ENCODE measurements at places on chromosomes 6 and 20. TPM values are rescaled to one million over a fixed set of nuclear protein-coding genes. Genes with fewer than 3 reads are reported as not detected.

- no peak for DNase-seq
These were observed 56.8 kb downstream of the NCOA3 start for GRCh38 chr20:47558295-47559066.

DNA sequence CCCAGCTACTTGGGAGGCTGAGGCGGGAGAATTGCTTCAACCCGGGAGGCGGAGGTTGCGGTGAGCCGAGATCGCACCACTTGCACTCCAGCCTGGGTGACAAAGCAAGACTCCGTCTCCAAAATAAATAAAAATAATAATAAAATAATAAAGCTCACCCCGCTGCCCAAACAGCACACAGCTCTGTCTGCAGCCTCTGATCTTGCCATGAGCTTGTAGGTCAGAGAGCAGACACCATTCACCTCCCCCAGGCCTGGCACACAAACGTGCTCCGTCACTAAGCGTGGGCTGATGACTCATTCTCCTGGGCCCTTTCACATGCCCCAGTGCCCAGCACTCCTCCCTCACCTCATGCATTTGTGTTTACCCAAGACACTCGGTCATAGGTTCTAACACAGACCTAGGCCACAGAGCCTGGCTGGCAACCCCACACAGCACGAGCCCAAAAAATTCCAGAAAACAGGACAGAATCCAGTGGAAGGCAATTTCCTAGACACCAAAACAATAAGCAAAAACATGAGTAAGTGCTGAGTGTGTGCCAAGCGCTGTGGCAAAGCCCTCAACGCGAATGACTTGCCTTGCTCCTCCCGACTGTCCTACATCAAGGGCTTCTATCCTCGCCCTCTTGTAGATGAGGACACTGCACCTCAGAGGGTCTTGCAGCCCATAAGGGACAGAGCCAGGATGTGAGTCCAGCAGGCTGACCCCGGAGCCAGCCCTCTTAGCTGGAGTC lies 18.0 kb downstream of the ATP9A start:
- DNase-seq: no peak

DNA sequence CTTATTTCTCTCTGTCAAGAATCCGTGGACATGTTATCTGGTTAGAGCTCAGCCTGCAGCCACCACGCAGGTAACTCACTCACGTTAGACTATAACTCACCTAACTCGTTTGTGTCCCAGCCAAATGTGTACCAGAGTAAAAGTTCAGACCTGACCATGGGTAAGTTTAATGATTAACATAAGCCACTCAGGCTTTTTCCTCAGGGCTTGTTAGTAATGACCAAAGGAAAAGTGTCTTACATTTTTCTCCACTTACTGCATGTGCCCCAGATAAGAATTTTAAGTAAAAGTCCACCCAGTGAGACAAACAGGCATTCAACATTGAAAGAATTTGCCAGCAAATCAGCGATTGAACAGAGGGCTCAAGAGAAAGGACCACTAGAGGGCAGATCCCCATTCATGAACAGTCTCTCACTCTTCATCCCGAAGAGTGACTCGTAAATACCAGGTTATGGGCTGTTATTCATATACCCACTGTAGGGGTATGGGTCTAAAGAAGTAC lies at the start of gene PKHD1:
PKHD1 (minus strand) TSS at position 116 of the 502 bp plus-strand sequence. CDS start 2,680 bp downstream, outside the sequence.
- DNase-seq: peak; percentile 17

DNA sequence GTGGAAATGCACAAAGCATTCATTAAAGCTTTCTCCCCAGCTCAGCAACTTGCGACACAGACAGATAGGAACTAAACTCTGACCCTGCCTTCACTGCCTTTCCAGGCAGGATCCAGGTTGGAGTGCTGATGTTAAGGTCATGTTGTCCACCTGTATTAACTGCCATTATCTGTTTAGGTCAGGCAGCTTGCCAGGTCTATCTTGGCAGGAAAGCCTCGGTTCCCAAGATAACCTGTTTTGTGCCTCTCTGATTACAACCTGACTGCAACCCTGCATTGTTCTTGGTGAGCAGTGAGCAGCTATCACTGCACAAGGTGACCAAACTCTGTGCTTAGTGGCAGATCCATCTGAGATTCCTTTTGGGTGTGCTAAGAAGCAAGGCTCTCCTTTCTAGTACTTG lies 23.2 kb upstream of the ELOVL2 start:
- no peak for DNase-seq

LTA gene
- polyA plus RNA-seq: not detected

- DNase-seq: no peak
These were observed 15.7 kb downstream of the AHI1 start for GRCh38 chr6:135481783-135482369.

DNA sequence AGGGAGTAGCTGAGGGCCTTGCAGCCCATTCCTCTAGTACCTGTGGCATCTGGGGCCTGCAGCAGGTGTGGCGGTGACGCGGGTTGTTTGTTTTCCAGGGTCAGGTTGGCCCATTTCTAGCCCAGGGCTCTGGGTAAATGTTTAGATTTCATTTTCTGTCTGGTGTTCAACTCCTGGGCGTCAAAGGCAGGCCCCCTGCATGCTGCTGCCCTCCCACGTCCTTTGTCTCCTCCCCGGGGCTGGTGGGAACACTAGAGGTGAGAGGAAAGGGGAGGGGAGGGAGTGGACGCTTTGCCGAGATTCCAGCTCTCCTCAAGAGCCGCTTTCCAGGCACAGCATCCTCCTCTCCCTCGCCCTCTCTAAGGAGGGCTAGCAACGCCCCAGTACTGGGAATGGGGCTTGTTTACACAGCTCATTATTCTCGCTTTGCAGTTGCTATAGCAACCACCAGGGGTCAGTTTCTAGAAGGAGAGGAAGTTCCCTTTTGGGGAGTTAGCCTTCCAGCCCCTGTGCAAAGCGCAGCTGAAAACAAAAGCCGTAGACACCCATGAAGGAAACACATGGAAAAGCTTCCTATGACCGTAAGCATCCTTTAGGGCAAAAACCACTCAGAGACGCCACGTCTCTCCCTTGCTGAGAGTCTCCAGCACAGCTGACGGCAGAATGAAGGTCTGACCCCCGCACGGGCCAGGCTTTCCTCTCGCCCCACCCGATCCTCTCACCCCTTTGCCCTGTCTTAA lies 170.6 kb downstream of the LY86 start:
- peak; percentile 74 for DNase-seq

DNA sequence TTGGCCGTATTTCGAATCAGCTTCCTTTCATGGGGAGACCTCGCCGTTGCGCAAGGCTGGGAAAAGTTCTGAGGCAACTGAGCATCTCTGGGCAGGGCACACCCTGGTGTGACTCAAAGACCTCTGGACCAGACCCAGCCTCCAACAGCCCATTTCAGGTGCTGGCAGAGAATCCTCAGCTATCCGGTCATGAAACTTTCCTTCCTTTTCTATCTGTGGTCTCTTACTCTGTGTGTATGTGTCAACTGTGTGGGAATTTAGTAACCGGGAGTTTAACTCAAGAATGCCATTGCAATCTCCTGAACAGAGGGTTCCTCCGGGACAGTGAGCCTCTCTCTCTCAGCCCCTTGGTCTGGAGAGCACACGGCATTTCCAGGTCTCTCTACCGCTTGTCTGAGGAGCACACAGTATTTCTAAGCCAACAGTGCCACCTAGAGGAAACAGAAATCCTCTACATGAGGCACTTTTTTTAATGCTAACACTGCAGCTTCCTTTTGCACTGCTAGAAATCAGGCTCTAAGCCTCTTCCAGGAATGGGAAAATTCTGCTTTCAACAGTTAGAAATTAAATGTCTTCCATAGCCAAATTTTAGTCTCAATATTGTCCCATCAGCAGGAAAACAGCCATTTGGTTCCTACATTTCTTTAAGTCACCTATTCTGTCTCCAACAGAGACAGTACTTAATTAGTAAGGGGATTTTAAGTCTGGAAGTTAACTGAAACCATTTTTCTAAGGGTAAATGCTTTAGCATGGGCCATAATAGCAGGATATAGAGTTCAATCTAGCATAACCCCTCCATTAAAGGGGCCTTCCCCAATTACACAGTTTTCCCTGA lies 32.7 kb downstream of the PLN start:
- DNase-seq: peak; percentile 37

DNA sequence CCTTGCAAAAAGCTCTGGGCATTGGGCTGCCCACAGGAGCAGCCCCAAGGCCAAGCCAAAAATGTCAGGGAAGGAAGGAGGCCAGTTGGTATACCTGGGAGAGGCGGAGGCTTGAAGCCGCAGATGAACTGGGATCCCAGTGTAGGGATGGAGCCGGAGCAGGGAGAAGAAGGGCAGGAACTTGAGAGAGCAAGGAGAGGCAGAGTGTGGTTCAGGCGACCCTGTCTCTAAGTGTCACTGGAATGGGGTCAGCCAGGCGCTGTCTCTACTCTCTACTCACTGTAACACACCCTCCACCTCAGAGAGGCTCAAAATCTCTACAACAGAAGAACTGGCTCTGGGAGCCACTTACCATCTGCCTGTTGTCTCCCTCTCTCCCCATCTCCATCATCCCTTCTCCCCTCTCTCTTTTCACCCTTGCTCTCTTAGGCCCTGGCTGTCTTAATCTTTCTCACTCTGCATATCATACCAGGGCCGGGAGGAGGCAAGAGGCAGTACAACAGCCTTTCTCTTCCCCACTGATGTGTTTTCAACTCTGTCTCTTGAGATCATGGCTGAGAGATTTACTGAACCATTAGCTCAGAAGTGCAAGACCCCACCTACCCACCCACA lies 93.3 kb downstream of the CRYBG1 start:
- no peak for DNase-seq

VWA7 gene
- polyA plus RNA-seq: 3.0 TPM

DEFB118 gene
- not detected for polyA plus RNA-seq

- no peak for DNase-seq
These were observed 61.4 kb downstream of the CARMIL1 start for GRCh38 chr6:25340431-25341202.

DNA sequence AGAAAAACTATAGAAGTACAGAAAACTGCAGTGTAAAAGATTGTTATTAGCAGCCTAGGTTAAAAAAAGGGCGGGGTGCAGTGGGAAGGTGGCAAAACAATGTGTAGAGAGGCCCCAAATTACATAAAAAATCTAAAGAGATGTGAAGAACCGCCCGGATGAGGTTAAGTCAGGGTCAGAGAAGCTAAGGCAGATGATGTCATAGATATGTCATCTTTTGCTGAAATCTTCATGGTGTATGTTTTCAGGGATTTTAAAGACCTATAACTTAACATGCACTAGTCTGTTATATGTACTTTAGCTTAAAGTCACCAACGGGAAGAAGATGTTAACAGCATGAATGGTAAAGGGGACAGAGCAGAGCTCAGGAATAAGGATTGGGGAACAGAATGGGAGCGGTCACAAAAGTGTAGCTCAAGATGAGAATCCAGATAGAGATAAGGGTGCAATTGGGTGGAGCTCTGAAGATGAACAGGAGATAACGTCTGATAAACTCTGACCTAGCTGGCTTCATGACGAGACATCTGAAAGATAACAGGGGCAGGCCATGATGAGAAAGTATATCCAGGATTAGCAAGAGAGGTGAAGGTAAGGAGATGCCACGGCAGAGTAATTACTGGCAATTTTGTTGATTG lies 83.4 kb downstream of the TFAP2A start:
- no peak for DNase-seq

- DNase-seq: peak; percentile 28
These were observed 5.4 kb downstream of the TGM3 start for GRCh38 chr20:2301164-2301622.

DNA sequence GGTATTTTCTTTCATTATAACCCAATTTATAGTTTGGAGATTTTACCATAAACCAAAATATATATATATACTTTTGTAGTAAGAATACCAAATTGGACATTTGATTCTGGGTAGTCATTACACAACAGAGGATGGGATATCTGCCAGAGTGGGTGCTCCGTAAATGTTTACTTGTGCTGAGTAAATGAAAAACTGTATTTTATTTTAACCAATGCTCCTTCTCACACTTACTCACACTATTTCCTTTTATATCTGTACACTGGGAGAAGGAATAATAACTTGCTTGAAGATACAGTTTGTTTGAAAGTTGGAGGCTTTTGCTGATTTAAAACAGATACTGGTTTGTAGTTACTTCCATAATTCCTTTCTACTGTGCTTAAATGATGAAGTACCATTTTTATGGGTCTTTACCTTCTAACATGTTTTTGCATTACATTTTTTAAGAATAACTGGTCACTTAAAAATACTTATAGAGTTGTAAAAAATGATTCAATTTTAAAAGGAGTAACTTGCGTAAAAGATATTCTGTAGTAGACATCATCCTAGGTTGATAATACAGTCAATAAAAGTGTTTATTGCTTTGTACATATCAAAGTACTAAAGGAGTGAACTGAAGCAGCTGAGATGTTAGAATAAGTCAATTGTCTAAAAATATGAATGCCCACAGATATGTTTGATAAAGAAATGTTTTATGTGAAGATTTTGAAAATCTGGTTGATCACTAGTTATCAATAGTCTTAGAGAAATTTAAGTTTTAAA lies 411.7 kb downstream of the UTRN start:
- no peak for DNase-seq

SLC22A2 gene
- not detected for polyA plus RNA-seq

GRCh38 chr6:29355603-29356002 lies 13.1 kb downstream of the OR5V1 start:
- DNase-seq: no peak

GPLD1 gene
- 0.26 TPM for polyA plus RNA-seq

GRCh38 chr20:49400410-49400809 lies 82.1 kb downstream of the KCNB1 start:
- DNase-seq: no peak

BLOC1S5 gene
- 22.6 TPM for polyA plus RNA-seq

DNA sequence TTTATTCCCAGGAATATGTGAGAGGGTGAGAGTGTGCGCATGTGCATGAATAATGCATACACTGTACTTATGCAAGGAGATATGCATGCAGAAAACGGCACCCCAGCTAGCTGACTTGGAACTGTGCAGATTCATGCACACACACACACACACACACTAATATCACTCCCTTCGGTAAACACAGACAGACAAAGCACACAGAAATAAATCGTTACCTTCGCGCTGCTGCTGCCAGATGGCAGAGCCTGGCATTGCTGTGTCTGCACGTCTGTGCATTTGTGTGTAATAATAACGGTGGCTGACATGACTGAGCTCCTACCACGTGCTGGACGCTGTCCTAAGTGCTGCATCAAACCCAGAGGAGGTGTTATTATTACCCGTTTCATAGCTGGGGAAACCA lies 36.8 kb downstream of the PREX1 start:
- DNase-seq: no peak

GRCh38 chr6:44381739-44382138 lies 5.8 kb upstream of the CDC5L start:
- no peak for DNase-seq

DNA sequence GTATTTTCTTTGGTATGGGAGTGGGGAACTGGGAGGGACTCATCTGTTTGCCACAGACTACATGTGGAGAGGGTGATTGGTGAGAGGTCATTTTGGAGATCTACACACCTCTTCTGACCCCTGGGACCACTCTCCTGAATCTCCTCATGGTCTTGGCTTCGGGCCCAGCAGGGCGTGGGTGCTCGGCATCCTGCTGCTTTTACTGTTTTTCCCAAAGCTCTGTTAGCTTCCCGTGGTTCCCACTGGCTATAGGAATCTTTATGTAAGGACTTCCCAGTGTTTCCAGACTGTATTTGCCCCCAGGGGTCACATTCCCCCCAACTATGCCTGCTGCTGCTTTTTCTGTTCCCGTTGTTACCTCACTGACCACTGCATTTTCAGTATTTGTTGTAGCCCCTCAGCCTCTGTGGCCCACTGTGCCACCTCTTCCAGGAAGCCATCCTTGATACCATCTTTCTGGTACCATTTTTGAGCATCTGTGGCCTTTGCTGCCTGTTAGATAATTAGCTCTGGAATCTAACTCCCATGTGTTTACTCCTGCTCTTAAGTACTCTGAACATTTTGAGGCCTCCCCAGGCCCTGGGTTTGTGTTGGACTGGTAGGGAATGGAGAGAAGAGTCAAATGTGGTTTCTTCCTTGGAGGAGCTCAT lies 14.9 kb downstream of the PLCG1 start:
- DNase-seq: no peak

ZNF311 gene
- polyA plus RNA-seq: 7.5 TPM

All from K562 (cell line).